Pancreas (tissue), 10 donors: ENCODE measurements at places on chromosomes 1 and 21. TPM values are rescaled to one million over a fixed set of nuclear protein-coding genes. Genes with fewer than 3 reads are reported as not detected.

DNA sequence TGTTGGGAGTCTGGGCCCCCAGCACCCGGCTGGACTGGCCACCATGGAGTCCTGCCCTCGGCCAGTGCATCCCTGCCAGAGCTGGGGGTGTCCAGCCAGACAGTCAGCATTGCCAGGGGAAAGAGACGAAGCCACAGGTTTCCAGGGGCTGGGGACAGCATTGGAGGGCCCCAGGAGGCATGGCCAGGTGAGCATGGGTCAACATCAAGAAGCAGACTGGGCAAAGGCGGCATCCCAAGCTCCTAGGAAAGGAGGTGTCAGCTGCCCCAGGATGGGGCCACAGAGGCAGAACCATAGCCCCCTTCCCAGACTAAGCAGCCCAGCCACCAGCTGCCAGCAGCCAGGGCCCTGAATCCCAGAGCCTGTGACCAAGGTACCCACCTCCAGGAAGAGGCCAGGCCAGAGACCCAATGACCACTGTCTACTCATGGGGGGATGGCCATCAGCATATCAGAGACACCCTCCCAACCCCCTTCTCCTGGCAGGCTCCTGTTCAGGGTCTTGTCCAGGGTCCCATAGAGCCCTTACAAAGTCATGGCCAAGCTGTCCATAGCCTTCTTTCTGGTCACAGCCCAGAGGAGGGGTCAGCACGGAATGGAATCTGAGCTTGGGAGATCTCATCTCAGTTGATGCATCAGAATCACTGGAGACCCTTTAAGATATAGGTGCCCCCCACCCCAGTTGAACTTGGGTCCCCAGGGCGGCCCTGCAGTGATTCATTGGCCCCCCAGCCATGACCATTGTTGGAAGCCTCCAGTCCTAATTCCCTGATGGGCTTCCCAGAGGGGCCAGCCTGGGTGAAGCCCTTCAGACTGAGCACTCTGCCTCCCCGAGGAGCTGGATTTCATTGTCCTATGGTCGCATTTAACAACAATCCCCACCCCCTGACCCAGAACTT is 32.5 kb downstream of the WNT3A start:
- H3K27ac ChIP-seq: no peak overlapping the region
- H3K36me3 ChIP-seq: no peaks in the 10 kb centered on the region
- no peak overlapping the region for H3K4me3 ChIP-seq
- peaks cover 2% of the 10 kb centered on the region for H3K4me1 ChIP-seq
- DNase-seq: no peak
- no peaks in the 10 kb centered on the region for H3K27me3 ChIP-seq

GRCh38 chr1:14915356-14916054 is 238.0 kb upstream of the TMEM51 start:
- DNase-seq: peak; percentile 61
- no peak overlapping the region for H3K4me3 ChIP-seq

- no peaks in the 10 kb centered on the region for H3K4me1 ChIP-seq
- H3K4me3 ChIP-seq: no peak overlapping the region
- no peak overlapping the region for H3K27ac ChIP-seq
Observed at GRCh38 chr1:241603731-241604245, 36.4 kb downstream of the CHML start.

GRCh38 chr1:58811303-58811702 is 27.5 kb upstream of the JUN start:
- DNase-seq: no peak
- no peaks in the 10 kb centered on the region for H3K27me3 ChIP-seq
- H3K4me3 ChIP-seq: no peak overlapping the region
- H3K27ac ChIP-seq: peak overlapping the region; percentile 12

GRCh38 chr1:150561254-150561973 is 12.2 kb downstream of the ADAMTSL4 start:
- no peaks in the 10 kb centered on the region for H3K36me3 ChIP-seq
- no peaks in the 10 kb centered on the region for H3K27me3 ChIP-seq
- H3K27ac ChIP-seq: peak overlapping the region; percentile 99
- H3K4me1 ChIP-seq: peaks cover 49% of the 10 kb centered on the region
- peak overlapping the region; percentile 51 for H3K4me3 ChIP-seq

GRCh38 chr1:207321790-207322645 is 540 bp downstream of the CD55 start:
- no peaks in the 10 kb centered on the region for H3K27me3 ChIP-seq
- no peaks in the 10 kb centered on the region for H3K36me3 ChIP-seq
- DNase-seq: no peak
- peak overlapping the region; percentile 86 for H3K4me3 ChIP-seq
- peaks cover 8% of the 10 kb centered on the region for H3K4me1 ChIP-seq
- H3K27ac ChIP-seq: peak overlapping the region; percentile 94

DNA sequence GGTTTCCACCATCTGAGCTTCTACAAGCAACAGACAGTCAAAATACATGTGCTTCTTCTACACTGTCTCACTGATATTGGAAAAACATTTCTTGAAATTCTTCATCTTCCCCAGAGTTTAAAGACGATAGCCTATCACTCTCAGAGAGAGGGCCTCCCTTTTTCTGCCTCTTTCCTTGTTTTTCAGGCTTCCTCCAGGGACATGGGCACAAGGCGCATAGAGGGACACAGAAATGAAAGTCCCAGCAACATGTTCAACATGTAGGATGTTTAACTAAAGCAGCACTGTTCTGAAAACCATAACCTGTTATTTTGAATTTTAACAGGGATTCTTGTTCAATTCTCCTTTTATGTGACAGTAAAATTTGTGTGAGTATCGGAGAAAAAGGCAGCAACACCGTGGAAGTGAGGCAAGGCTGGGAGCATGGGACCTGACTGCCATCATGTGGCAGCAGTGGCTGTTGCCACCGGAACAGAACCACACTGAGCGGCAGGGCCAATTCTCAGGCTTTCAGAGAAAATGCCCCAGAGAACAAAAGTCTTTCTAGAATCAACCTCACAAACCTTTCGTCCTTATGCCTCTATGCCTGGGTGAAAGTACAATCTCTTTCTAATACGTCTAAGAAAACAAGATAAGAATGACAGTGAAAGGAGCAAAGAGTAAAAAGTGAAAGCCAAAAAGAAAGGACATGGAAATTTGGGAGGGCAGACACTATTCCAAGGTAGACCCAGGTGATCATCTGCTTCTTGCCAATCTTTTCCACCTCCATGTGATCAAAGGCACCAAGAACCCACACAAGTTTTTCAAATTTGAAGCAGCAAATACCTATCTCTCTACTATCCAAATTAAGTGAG is 54.5 kb downstream of the PCNX2 start:
- H3K27me3 ChIP-seq: no peaks in the 10 kb centered on the region
- no peaks in the 10 kb centered on the region for H3K36me3 ChIP-seq
- DNase-seq: peak; percentile 60

DNA sequence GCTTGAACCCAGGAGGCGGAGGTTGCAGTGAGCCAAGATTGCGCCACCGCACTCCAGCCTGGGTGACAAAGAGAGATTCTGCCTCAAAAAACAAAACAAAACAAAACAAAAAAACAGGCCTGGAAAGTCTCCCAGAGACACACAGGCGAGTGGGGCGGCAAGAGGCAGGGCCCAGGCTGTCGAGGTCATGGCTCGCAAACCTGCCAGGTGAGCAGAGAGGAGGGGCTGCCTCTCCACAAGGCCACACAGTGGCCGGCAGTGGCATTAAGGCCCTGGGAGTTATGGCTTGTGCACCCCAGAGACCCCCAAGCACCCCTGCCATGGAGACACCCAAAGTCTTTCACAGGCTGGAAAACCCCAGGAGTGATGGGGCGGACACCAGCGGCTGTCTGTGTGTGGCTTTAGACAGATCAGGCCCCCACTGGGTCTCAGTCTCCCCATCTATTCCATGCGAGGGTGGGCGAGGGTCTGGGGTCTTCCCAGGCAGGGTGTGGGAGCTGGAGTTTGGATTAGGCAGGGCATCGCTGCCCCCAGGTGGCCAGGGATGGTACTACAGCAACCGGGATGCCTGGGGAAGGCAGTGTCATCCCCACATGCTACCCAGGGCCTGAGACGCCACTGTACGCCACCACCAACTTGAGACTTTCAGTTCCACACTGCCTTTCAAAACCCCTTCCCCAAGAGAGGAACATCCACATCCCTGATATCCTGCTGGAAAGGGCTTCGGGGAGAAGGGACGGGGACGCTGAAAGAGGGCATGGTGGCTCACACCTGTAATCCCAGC is 7.3 kb upstream of the CTRC start:
- peaks cover 36% of the 10 kb centered on the region for H3K4me1 ChIP-seq
- H3K27ac ChIP-seq: peak overlapping the region; percentile 82
- H3K27me3 ChIP-seq: no peaks in the 10 kb centered on the region
- H3K4me3 ChIP-seq: no peak overlapping the region

GRCh38 chr1:162571696-162572095 is 10.2 kb downstream of the UAP1 start:
- H3K36me3 ChIP-seq: no peaks in the 10 kb centered on the region
- H3K4me1 ChIP-seq: peaks cover 29% of the 10 kb centered on the region
- H3K27me3 ChIP-seq: no peaks in the 10 kb centered on the region

GRCh38 chr1:25247829-25248754 is 838 bp upstream of the RSRP1 start:
- peaks cover 19% of the 10 kb centered on the region for H3K36me3 ChIP-seq
- peak overlapping the region; percentile 98 for H3K4me3 ChIP-seq
- H3K4me1 ChIP-seq: peaks cover 22% of the 10 kb centered on the region

DNA sequence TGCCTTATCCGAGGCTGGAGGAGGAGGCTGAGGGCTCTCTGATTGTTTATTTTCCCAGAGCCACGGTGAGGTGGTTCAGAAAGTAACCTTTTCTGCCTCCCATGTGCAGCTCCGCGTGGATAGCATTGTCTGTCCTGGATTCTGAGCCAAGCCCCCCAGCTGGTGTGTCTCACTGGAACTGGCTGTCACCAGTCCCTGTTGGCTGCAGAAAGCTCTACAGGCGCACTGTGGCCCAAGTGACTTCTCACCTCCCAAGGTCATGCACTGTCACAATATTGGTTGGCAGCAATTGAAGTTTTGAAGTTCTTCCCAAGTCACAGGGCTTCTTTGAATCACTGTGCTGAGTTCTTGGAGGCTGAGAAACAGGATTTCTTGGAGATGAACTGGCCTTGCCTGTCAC is 8.2 kb downstream of the BMP8A start:
- no peak overlapping the region for H3K27ac ChIP-seq
- H3K4me1 ChIP-seq: no peaks in the 10 kb centered on the region
- no peak for DNase-seq
- no peaks in the 10 kb centered on the region for H3K27me3 ChIP-seq
- no peaks in the 10 kb centered on the region for H3K36me3 ChIP-seq
- no peak overlapping the region for H3K4me3 ChIP-seq

DNA sequence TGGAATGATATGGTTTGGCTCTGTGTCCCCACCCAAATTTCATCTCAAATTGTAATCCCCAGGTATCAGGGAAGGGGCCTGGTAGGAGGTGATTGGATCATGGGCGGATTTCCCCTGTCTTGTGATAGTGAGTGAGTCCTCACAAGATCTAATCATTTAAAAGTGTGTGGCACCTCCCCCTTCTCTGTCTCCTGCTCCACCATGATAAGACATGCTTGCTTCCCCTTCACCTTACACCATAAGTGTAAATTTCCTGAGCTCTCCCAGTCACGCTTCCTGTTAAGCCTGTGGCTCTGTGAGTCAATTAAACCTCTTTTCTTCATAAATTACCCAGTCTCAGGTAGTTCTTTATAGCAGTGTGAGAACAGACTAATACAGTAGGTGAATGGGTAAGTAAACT is 109.3 kb downstream of the DMRTB1 start:
- H3K27ac ChIP-seq: no peak overlapping the region
- H3K27me3 ChIP-seq: no peaks in the 10 kb centered on the region
- H3K36me3 ChIP-seq: no peaks in the 10 kb centered on the region
- DNase-seq: no peak
- no peak overlapping the region for H3K4me3 ChIP-seq
- no peaks in the 10 kb centered on the region for H3K4me1 ChIP-seq

DNA sequence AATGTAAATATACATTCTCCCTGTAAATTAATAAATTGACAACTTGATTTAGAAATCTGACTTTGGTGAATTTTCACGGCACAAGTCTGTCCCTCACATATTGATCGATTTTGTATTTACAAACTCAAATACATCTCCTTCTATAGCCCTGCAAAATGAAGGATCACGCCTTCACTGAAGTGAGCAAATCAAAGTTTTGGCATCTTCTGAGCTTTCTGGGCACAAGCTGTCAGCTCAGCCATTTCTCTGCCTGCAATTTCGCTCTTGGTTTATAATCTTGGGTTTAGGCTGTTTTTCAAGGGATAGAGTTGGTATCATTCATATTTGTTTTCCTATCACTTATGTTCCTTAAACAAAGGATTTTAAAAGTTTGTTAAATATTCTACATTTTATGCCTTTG is 25.8 kb downstream of the ANP32E start:
- no peak overlapping the region for H3K4me3 ChIP-seq
- DNase-seq: no peak
- H3K36me3 ChIP-seq: no peaks in the 10 kb centered on the region
- H3K27me3 ChIP-seq: no peaks in the 10 kb centered on the region

Gene ESRRG
- total RNA-seq: 12.3 TPM

Gene LIN9
- 1.2 TPM for total RNA-seq

Gene PIGR
- total RNA-seq: 28.7 TPM

Gene SYTL1
- 104 TPM for total RNA-seq

Gene KCNJ9
- total RNA-seq: not detected

Gene CYP4Z1
- 0.06 TPM for total RNA-seq

Gene RGSL1
- total RNA-seq: not detected

Gene FMO1
- 0.71 TPM for total RNA-seq
